ENCODE measurements at places on chromosomes 6 and 20.

- no peak for DNase-seq
These were observed 228.0 kb upstream of the FAM83B start for GRCh38 chr6:54618572-54618971.

GRCh38 chr20:8389381-8390036 lies 257.4 kb downstream of the PLCB1 start:
- DNase-seq: no peak

DNA sequence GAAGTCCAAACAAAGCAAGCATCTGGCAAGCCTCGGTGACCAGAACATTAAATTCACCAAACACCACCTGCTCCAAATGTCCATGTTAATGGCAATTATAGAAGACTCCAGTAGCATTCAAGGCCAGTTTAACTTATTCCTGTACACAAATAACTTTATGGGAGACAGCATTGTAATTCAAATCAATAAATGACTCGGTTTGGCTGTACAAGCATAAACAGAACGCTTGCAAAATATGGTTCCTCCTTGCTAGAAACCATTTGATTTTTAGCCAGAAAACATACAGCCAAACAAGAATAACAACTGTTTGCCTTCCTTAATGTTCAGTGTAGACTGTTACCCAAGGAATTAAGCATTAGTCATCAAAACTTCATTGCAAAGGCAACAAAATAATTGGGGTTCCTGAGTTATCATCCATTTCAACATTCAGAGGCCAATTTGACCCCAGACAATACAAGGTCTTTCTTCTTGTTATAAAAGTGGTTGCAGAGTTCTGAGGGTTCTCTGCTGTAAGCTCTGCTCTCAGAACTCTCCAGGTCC lies 125.1 kb downstream of the BFSP1 start:
- DNase-seq: no peak

- DNase-seq: no peak
These were observed 51.5 kb upstream of the KIF25 start for GRCh38 chr6:167946007-167946406.

GRCh38 chr6:159880412-159880975 lies 10.3 kb upstream of the MAS1 start:
- DNase-seq: no peak

DNA sequence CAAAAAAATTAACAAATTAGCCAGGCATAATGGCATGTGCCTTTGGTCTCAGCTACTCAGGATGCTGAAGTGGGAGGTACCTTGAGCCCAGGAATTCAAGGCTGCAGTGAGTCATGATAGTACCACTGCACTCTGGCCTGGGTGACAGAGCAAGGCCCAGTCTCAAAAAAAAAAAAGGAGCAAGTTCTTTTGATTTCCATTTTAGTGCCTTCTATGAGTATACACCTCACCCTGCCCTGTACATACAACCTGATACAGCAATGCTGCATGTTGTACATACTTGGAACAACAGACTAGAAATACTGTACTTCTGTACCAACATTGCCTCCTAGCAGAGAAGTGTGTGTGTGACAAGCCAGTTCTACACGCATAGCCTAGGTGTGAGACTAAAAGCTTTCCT lies 97.3 kb upstream of the CARMIL1 start:
- no peak for DNase-seq

DNA sequence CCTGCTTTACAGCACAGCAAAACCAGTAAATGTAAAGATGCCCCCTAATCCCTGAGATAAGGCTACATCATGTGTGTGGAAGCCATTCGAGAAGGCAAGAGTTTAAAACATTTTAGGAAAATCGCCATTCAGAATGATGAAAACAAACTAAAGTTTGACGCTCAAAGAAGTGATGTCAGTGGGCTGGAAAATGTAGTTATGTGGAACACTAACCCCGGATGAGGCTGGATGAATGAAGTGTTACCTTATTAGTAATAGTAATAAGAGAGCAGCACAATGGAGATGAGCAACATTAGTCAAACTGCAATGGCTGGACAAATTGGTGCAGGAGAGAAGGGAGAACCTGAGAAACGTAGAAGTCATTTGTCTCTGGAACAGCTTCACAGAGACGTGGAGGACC lies 130.7 kb upstream of the ARID1B start:
- no peak for DNase-seq

GRCh38 chr6:9139746-9140145 lies 704.4 kb upstream of the SLC35B3 start:
- no peak for DNase-seq

- no peak for DNase-seq
These were observed 7.1 kb upstream of the NKX2-2 start for GRCh38 chr20:21520702-21521595.

DNA sequence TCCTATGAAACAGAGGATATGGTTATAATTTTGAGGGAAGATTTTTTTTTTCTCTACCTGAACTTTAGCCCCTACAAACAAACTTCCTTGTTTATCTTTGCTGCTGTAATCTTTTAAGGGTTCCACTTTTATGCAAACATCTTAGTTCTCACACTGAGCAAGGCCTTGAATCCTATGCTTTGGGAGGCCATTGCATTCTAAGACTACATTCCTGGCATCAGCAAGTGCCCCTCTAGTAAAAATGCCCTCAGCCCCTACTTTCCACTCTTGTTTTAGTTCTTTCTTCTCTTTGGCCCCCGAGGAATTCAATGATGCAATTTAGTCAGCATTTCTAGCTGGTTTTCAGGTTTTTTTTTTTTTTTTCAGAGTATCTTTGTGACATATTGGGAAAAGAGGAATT lies 8.1 kb upstream of the AHI1 start:
- DNase-seq: no peak

GRCh38 chr6:32815996-32816395 lies 806 bp downstream of the HLA-DOB start:
- DNase-seq: no peak

DNA sequence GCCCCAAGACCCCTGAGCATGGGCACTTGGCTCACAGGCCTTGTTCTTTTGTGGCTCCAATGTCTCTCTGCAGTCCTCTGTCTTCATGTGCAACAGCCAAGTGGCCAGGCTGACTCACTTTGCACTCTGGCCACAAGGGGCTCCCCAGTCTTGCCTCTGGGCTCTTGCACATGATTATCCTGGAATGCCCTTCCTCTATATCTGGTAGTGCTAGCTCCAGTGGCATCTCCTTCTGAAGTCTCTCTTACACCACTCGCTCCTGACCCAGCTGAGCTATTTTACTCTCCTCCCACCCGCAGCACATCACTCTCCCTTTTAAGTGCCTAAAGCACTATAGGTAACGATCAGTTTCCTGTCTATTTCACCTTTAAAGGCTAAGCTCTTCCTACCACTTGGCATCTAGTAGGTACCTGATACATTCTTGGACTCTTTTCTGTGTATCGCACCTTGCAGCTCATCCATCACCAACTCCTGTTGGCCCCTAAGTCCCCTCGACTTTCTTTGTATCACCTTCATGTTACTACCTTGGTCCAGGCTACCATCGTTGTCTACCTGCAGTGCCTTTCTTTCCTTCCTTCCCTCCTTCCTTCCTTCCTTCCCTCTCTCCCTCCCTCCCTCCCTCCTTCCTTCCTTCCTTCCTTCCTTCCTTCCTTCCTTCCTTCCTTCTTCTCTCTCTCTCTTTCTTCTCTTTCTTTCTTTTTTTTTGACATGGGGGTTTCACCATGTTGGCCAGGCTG lies 211.9 kb upstream of the RNF24 start:
- DNase-seq: no peak

GRCh38 chr6:14060971-14061370 lies 56.6 kb upstream of the CD83 start:
- DNase-seq: no peak

DNA sequence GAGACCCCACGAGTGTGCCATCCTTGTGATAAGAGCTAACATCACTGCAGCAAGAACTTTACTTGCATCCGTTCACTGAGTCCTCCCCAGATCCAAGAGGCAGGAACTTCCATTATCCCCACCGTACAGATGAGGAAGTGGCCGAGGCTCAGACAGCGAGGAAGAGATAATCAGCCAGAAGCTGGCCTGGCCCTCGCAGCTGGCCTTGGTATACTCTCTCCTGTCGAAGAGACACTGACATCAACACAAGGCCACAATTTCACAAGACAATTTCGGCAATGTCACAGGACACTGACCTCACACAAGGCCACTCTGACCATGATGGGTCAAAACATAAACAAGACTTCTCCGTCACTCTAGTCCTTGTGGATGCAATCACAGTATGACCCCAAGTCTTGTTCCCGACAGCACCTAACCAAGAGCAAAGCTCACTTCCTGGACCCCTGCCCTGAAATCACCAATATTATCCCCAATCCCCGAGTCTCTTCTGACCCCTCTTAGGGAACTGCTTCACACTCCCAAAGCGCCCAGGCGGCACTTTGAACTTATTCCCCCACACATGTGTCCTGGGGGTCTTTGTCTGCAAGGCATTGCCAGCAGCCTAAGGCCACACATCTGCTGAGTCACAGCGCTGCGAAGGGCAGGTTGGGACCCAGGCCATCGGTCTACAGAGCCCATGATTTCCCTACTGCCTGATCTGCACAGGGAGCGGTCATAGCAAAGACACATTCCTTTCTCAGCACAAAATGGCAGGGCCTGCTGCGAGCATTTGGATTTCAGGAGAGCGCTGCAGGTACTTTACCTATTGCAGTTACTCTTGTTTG lies 14.8 kb upstream of the VAPB start:
- DNase-seq: no peak

GRCh38 chr6:158861686-158862381 lies 42.7 kb upstream of the EZR start:
- DNase-seq: no peak

DNA sequence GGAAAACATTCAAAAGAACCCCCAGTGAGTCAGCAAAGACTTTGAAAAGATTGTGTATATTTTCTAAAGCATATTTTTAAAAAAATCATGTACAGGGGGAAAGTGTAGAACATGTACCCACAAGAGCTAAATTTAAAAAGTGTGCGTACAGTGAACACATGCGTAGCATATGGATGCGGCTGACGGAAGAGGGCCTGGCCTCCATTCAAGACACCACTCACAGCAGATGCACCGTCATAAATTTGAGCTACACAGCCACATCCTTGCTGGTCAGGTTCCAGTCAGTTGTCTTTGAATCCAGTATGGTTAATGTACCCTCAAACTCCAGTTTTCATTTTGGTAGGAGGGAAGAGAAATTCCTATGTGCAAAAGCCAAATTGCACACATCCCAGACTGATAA lies 54.3 kb upstream of the SPACA1 start:
- no peak for DNase-seq

DNA sequence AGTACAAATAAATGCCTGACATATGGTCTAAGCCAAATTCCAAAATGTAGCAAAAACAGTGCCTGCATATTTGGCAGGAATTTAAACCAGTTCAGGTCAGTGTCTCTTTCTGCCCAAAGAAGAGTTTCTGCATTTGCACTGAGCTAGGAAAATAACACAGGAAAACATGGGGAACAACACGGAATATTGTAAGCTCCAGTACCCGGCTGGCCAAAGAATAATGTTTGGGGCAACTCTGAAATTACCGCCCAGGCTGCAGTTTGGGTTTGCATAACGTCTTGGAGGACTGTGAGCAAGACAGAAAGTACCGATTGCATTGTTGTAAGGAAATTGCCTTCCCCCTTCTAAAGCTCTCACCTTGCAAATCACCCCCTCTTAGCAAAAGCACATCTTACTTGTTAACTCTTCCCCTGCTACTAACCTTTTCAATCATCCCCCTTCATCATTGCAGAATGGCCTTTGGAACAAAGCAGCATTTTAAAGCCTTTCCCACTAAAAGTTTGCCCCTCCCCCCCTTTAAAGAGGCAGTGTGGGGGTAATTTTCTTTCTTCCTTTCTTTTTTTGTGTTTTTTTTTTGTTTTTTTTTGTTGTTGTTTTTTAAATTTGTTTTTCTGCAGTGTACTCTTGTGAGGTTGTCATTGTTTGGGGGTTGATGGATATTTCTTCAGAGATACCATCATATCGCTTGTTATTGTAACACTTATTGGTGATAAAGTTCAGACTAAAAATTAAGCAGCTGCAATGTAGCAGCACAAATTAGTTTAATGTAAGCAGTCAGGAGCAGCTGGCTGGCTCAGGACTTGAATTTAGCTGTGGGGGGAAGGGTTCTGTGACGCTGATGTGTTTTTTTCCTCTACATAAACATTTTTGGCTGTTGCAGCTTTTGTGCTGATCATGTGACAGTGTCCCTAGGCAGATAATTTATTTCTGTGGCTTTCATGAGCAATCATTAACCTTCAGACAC lies 100.0 kb upstream of the CITED2 start:
- DNase-seq: no peak

- no peak for DNase-seq
These were observed 221.8 kb downstream of the FRK start for GRCh38 chr6:115838763-115839401.

DNA sequence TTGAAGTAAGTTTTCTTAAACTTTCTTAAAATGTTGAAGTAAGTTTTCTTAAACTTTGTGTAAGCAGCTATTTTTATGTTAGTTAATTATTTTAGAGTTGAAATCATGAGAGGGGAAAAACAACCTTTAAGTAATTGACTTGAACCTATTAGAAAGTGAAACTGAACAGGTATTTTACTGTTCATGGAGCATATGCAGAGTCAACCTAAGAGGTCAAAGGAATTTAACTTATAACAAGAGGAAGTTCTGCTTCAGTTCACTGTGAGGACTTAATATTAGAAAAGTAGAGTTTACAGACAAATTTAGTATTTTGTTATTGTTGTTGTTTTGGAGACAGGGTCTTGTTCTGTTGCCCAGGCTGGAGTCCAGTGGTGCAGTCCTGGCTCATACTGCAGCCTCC lies 38.0 kb downstream of the CDYL start:
- no peak for DNase-seq

- no peak for DNase-seq
These were observed 19.4 kb downstream of the TBPL1 start for GRCh38 chr6:133972388-133972787.

DNA sequence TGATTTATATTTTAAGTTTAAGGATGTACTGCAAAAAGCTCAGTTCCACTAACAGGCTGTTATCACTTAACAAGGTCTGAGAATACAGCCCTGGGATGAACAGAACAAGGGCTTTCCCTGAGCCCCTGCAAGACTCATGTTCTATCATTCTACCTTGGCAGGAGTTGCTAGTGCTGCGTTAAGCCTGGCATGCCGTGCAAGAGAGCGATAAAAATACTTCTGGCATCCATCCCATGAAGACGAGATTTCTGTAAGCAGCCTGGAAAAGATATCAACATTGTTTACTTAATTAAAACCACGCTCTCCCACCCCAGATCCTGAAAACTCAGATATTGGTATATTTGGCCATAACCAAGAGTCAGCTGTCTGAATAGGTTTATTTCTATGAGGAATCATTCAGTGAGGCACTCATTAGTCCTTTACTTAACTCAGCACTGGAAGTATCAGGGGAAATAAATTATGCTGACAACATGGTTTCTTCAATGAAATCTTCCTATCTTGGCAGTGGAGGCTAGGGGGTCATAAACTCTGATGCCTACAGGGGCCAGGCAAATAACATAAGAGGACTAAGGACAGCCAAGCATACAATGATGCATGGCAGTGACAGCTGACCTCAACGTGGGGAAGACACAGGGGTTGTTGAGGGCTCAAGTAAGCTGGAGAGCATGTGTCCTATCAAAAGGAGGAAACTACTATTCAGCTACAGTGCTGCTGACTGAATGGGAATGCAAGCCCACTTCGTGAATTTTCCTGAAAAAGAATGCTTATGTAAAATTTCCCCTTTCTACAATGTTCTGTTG lies 37.6 kb upstream of the LYRM2 start:
- no peak for DNase-seq

GRCh38 chr6:96947055-96947454 lies 22.5 kb downstream of the KLHL32 start:
- no peak for DNase-seq

- no peak for DNase-seq
These were observed 17.4 kb downstream of the COL20A1 start for GRCh38 chr20:63310265-63310991.

GRCh38 chr6:169701311-169701953 lies 397 bp downstream of the WDR27 start:
- no peak for DNase-seq
